ENCODE measurements at places on chromosomes 7 and 10. TPM values are rescaled to one million over a fixed set of nuclear protein-coding genes. Genes with fewer than 3 reads are reported as not detected.

The FGFBP3 gene
- 1.3 TPM for polyA plus RNA-seq

The HMX2 gene
- 4.0 TPM for polyA plus RNA-seq

The MYL7 gene
- polyA plus RNA-seq, result not detected

The MLXIPL gene
- 27.9 TPM for polyA plus RNA-seq

The HYCC1 gene
- 2.2 TPM for polyA plus RNA-seq

The PSD gene
- polyA plus RNA-seq, result 1.2 TPM

The CLDN12 gene
- 23.9 TPM for polyA plus RNA-seq

The TAS2R41 gene
- polyA plus RNA-seq, result not detected

The NUDT5 gene
- 78.2 TPM for polyA plus RNA-seq

The GPAM gene
- 4.0 TPM for polyA plus RNA-seq
